H9 (cell line): ENCODE measurements at places on chromosomes 2 and 18. TPM values are rescaled to one million over a fixed set of nuclear protein-coding genes. Genes with fewer than 3 reads are reported as not detected.

GRCh38 chr2:42424033-42424432 lies 63.0 kb upstream of the COX7A2L start:
- DNase-seq: no peak

DNA sequence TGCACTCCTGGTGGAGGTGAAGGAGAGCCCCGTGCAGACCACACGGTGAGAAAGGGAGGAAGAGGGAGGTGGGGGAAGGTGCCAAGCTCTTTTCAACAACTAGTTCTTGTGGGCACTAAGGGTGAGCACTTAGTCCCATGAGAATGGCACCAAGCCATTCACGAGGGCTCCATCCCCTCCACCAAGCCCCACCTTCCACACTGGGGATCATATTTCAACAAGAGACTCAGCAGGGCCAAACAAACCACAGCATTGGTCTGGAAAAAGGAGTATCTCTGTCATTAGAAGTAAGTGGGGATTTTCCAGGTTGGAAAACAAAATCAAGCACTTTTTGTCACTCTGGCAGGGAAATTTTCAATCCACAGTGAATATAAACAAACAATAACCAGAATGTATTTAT lies 38.4 kb downstream of the ZAP70 start:
- DNase-seq: no peak

DNA sequence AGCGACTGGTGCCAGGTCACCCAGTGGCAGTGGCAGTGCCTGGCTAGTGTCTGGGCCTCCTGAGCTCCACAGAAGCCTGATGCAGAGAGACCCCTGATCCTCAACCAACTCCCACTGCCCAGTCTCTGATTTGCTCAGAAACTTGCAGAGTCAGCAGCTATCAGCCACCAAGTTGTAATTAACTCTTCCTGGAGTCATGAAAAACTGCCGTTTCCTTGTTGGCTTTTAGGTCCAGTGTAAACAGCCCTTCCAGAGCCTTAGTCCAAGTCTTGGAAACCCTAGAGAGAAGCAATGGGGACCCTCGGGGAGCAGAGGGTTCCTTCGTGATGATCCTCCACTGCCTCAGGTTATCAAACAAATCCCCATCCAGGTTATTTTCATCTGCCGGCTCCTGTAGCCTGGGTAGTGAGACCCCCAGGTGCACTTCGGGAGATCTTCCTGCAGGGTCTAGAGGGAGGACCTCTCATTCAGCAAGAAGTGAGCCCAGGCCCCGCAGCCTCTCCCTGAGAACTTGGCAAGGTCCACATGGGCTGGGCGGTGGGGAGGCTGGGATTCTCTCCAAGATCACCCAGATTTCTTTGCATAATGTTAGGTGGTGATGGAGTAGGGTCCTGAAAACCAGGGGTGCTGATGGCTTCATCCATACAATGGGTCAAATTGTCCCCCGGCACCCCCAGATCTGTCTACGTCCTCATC lies 137.7 kb upstream of the HDAC4 start:
- DNase-seq: no peak

- DNase-seq: no peak
Measured at GRCh38 chr2:182302174-182302573, 124.7 kb downstream of the PDE1A start.

- DNase-seq: no peak
Measured at GRCh38 chr2:122682356-122682755, 926.9 kb downstream of the TSN start.

GRCh38 chr2:171409436-171409971 lies 24.3 kb downstream of the METTL8 start:
- peak; percentile 53 for DNase-seq

GRCh38 chr2:117562654-117563053 lies 251.8 kb upstream of the DDX18 start:
- no peak for DNase-seq

DNA sequence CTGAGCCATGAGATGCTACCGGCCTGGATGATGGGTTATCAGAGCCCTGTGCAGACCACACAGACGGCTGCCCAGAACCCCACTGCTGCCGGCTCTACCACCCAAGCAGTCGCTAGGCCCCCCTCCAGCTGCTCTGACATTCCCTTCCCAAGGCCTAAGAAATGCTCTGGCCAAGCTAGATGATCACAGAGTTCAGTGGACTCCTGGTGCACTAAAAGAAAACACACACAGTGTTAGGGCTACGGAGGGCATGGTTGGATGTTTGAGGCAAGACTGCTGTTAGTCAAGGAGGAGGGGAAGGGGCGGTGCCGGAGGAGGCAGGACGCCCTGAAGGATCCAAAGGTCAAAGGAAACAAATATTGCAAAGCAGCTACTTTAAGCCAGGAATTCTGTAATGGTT lies 174.5 kb downstream of the MYCN start:
- no peak for DNase-seq

DNA sequence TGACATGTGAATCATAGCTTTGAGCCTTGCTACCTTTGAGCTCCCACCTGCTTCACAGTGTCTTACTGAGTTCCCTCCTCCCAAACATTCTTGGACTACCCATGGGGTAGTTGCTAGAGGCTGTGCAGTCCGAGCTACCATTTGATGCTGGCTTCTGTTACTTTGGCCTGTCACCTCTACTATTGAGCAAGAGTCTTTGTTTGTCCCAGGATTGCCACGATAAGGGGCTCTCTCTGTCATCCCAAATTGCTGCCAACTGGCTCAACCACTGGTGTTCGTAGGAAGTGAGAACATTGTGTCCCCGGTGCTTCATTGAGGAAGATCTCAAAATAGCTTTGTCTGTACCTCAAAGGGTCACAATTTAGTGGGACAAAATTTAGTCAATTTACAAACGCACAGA lies 59.1 kb upstream of the PAX8 start:
- no peak for DNase-seq

- DNase-seq: peak; percentile 38
Measured at GRCh38 chr18:48913201-48913600, 37.6 kb downstream of the SMAD7 start.

GRCh38 chr2:120396013-120396860 lies 50.3 kb downstream of the INHBB start:
- DNase-seq: peak; percentile 37

GRCh38 chr2:15492773-15493325 lies 68.3 kb downstream of the NBAS start:
- no peak for DNase-seq

IHH gene
- 0.11 TPM in 1 of 2 replicates, not detected in the other for total RNA-seq

TBR1 gene
- total RNA-seq: 0.24 TPM in 1 of 2 replicates, not detected in the other

RESP18 gene
- total RNA-seq: not detected in 2 replicates

CDH7 gene
- 0.13 and 0.29 TPM in 2 replicates for total RNA-seq

LHCGR gene
- total RNA-seq: 0.33 and 0.44 TPM in 2 replicates

FAHD2B gene
- total RNA-seq: 34.5 and 36.9 TPM in 2 replicates

MARCHF4 gene
- total RNA-seq: 0.26 and 0.33 TPM in 2 replicates

GREB1 gene
- 15.3 and 16.5 TPM in 2 replicates for total RNA-seq

KCNF1 gene
- 3.2 and 4.8 TPM in 2 replicates for total RNA-seq
